ENCODE measurements at places on chromosomes 11 and 22.

DNA sequence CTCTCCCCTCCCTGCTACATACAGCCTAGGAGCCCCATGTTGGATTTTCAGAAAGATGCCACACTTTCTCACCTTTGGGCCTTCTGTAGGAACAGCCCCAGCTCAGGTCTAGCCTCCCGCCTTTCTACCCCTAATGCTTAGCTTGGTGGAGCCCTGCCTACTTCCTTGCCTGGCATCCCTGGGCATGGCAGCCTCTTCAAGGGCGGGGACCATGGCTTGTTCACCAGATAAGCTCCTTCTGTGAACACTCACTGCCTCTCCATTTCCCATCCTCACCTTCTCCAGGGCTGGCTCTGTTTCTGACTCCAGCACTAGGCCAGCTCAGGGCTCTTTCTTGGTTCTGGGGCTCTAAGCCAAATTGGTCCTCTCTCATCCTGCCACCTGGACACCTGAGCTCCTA, 1.4 kb downstream of the SEPTIN3 start:
- no peak for DNase-seq

GRCh38 chr11:73233692-73234470, 15.8 kb downstream of the P2RY2 start:
- no peak for DNase-seq

- no peak for DNase-seq
Observed at GRCh38 chr11:38163526-38163925, 1565.5 kb upstream of the RAG2 start.

DNA sequence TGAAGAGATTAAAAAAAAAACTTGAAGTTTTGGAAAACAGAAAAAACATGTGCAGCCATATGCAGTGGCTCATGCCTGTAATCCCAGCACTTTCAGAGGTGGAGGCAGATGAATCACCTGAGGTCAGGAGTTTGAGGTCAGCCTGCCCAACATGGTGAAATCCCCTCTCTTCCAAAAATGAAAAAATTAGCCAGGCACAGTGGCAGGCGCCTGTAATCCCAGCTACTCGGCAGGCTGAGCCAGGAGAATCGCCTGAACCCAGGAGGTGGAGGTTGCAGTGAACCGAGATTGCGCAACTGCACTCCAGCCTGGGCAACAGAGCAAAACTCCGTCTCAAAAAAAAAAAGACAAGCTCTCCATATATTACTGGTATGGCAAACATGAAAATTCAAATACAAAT, 7.6 kb downstream of the DLG2 start:
- DNase-seq, result no peak

- DNase-seq, result no peak
Observed at GRCh38 chr11:124896821-124897391, 759 bp downstream of the ROBO4 start.

DNA sequence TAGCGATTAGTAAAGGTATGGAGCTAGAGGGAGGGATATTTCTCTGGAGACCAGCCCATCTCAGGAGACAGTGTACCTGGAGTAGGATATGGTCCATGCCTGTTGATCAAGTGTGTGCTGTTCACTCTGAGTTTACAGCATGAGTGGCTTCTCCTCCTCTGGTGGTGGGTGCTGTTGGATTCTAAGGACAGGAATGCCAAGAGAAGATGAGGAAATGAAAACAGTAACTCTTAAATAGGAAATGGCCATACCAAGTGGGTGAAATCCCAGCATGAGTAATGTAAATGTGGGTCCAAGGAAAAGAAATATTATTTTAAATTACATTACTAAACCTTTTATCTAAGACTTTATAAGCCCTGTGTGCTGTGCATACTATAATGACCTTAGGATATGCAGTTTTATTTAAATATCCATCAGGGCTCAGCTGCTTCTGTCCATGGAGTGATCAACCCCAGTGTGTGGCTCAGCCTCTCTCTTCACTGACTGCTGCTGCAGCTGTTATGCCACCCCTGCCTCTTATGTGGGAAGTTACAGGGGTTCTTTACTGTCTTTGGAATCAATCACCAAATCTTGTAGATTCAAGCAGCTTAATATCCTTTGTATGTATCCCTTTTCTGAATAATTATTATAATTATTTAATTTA, 54.3 kb downstream of the FAT3 start:
- no peak for DNase-seq

DNA sequence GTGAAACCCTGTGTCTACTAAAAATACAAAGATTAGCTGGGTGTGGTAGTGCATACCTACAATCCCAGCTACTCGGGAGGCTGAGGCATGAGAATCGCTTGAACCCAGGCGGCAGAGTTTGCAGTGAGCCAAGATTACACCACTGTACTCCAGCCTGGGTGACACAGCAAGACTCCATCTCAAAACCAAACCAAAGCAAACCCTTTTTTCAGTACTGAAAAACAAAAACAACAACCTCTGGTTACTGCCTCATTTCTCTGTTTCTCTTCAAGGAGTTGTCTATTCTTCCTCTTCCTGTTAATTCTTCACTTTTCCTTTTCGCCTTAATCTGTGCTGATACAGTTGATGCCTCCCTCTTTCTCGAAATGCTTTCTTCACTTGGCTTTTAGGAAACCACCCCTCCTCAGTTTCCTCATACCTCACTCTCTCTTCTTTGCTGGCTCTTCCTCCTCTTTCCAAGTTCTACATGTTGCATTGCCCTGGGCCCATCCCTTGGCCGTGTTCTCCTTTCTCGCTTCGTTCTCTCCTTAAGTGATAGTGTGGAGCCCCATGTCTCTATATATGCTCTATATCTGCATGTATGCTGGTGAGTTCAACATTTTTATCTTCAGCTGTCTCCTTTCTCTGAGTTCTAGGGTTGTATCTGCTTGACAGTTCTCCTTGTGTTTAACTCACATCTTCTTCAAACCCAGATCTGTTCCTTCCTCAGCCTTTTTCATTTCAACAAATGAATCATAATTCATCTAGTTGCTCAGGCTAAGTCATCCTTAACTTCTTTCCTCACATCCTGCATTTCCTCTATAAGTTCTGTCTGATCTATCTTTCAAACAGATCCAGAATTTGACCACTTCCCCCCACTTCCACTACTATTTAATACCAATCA, 37.1 kb downstream of the NUCB2 start:
- no peak for DNase-seq

GRCh38 chr22:45230026-45230721, 10.5 kb downstream of the KIAA0930 start:
- no peak for DNase-seq

- no peak for DNase-seq
Observed at GRCh38 chr22:35834061-35834460, 116.4 kb downstream of the APOL5 start.

GRCh38 chr22:26431261-26431995, 2.4 kb downstream of the ASPHD2 start:
- DNase-seq, result no peak

DNA sequence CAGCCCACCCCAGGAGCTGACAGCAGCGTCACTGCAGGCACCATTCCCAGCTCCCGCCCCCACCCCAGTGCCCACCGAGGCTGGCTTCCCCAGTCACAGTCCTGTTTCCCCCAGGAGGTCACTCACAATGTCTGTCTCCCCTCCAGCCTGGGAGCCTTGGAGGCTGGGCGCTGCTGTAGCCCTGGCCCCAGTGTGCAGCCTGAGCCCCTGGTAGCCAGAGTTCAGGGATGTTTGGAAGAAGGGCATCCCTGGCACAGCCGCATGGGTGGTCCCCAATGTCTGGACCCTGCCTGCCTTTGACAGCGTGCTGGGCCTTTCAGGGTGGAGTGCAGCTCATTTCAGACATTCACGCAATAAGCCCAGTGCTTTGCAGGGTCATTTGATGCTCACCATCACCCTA, 4.3 kb downstream of the CAPN5 start:
- DNase-seq, result no peak

GRCh38 chr22:32920032-32920628, 118.6 kb downstream of the TIMP3 start:
- no peak for DNase-seq

- DNase-seq, result no peak
Observed at GRCh38 chr11:21553795-21554194, 639.1 kb upstream of the ANO5 start.

DNA sequence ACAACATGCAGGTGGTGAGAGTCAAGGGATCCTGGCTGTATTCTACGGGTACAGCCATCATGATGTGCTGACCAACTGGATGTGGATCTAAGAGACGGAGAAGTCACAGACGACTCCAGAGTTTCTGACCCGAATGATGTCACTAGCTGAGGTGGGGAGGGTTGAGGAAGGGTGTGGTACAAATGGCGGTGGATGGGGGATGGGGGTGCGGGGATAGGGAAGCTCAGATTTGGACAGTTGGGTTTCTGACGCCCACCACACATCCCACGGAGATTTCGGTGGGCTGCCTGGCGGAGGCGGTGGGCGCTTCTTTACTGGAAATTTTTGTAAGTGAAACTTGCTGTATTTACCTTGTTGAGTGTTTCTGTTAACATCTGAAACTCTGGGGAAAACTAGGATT, 126.7 kb downstream of the OSBP2 start:
- DNase-seq, result no peak

DNA sequence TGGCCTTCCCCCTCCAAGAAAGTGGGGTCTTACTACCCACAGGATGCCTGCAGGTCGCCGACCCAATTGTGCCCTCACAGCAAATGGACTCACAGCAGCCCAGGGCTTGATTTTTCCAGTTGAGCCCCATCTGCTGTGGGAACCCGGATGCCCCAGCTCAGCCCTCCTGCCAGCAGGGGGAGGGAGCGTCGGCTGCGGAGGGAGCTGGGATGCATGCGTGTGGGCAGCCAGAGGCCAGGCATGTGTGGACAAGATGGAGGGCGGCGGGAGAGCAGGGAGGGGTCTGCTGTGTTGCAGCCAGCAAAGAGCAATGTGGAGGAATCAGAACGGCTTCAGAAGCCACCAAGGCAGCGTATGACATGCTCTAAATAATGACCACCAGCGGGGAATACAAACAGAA, 41.0 kb upstream of the EIF3D start:
- DNase-seq, result no peak

DNA sequence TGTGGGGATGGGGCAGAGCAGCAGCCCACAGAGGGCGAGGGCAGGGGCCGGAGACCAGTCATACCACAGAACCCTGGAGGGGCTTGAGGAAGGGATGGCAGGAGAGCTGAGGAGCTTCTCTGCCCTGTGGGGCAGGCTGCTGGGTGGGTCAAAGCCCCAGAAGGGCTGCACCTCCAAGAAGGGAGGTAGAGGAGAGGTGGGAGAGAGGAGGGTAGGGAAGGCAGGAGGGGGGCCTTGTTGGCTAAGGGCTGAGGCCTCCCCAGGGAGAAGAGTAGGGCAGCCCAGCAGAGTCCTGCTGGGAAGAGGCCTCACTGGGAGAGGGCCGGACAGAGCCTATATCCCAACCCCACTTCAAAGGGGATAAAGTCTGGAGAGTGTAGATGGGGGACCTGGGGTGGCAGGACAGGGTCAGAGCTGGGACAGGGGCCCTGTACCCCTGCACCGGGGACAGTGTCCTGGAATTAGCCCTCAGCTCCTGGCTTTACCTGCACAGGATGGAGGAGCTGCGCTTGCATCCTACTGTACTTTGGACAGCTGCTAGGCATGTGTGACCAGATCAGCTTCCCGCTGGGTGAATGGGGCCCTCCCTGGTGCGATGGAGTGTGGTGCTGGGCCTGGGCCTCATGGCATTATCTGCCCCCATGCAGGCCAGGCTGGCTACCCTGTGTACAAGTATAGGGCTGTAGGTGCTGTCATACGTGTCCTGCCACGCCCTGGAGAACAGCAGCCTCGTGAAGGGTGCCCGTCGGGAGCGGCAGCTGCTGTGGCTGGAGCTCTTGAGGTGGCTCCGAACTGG, 7.3 kb downstream of the DGCR6L start:
- no peak for DNase-seq

DNA sequence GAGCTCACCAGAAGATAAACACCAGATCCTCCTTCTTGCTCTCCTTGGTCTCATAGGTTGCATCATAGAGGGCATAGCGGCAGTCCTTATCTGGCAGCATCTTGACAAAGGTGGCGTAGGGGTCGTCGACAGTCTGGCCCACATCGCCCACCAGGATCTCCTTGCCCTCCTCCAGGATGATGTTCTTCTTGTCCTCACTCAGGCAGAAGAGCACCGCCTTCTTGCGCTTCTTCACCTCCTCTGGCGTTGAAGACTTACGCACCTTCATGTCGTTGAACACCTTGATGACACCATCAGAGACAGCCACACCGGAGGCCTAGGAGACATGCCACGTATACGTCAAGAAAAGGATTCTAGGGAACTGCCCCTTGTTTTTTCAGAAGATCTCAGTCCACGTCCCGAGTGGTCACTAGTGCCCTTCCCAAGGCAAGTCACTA, 2.0 kb downstream of the CFL1 start:
- DNase-seq, result no peak

- DNase-seq, result no peak
Observed at GRCh38 chr11:131246663-131247062, 123.8 kb upstream of the NTM start.

DNA sequence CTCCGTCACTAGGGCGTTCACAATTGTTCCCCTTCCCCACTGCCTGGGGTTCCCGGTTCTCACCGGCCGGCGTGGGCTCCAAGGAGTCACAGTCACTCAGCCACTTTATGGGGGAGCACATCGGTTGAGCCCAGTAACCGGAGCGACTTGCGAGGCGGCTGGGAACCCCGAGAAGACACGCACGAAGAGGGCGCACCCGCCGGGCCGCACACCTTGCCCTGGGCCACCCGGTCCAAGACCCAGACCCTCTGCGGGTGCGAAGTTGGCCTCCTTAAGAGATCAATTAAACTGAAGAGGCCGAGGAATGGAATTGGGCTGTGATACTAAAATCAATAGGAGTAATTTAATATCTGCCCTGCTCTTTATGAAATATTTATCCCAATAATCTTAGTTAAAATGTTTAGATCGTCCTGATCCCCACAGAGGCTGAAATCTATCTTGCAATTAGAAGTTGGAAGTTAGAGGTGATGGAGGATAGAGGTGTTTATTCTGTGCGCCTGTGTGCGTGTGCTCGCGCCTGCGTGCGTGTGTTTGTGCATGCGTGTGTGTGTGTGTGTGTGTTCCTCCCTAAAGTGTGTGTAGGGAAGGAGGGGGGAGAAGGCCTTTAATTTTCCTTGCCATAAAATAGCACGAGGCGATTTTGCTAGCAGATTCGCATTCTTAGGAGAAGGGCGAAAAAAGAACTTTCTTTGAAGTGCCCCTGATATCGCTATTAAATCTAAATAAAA, 954 bp upstream of the MN1 start:
- no peak for DNase-seq

DNA sequence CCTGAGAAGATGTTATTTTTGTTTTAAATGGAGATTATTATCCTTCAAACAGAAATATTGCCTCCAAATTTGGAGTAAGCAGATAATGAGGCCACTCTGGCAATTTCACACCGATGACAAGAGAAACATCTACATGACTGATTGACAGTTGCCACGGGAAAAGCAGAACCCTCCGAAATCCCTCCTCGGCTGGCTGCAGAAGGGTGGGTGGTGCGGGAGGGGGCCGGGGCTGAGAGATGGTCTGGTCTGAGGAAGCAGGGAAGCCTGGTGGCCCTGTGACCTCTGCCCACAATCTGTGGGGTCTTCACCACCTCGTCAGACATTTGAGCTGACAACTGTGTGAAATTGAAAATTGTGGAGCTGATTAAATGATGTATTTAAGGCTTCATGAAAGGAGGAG, 503.2 kb downstream of the MN1 start:
- DNase-seq, result no peak

GRCh38 chr11:10304495-10305261, at the start of gene ADM:
Gene ADM (plus strand): TSS chr11:10305073. CDS start chr11:10305701, 628 bp downstream.
- DNase-seq, result peak; percentile 96

- DNase-seq, result no peak
Observed at GRCh38 chr22:41931701-41932269, 5.2 kb upstream of the TNFRSF13C start.

Measured in T1000 (cell line).